ENCODE measurements at places on chromosomes 12 and 14.
A peak's percentile ranks its signal among the peaks of the same experiment; 100 is the strongest.

GRCh38 chr12:32535288-32535999, 136.1 kb downstream of the FGD4 start:
- DNase-seq = peak; percentile 76

- peak; percentile 93 for DNase-seq
These were observed 34.0 kb downstream of the FIGNL2 start for GRCh38 chr12:51814311-51815088.

- no peak for DNase-seq
These were observed 6.8 kb downstream of the RIN3 start for GRCh38 chr14:92520102-92521057.

- DNase-seq = peak; percentile 69
These were observed 31.7 kb downstream of the TNFAIP2 start for GRCh38 chr14:103155010-103155409.

DNA sequence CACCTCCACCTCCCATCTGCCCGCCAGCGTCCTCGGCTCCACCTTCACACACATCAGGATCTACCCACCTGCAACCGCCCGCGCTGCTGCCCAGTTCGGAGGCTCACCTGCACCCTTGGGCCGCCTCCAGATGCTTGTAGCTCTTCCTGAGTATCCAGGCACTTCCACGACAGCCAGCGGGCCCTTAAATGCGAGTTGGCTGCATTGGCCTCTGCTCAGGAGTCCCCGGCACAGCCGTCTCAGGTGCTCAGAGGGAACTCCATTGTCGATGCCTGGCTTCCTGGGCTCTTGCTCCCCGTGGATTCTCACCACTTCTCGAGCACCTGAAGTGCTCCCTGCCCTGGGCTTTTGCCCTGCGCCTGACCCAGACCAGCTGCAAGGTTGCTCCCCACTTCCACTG, 21.9 kb upstream of the CDCA4 start:
- no peak for DNase-seq

GRCh38 chr14:51328064-51328771, 88.2 kb downstream of the TMX1 start:
- DNase-seq = peak; percentile 65

GRCh38 chr14:32252030-32252670, 49.1 kb upstream of the RNU6-8 start:
- DNase-seq = peak; percentile 49

- DNase-seq = no peak
These were observed 48.6 kb downstream of the DRAM1 start for GRCh38 chr12:101925935-101926334.

GRCh38 chr14:35558680-35559079, 24.7 kb downstream of the INSM2 start:
- no peak for DNase-seq

DNA sequence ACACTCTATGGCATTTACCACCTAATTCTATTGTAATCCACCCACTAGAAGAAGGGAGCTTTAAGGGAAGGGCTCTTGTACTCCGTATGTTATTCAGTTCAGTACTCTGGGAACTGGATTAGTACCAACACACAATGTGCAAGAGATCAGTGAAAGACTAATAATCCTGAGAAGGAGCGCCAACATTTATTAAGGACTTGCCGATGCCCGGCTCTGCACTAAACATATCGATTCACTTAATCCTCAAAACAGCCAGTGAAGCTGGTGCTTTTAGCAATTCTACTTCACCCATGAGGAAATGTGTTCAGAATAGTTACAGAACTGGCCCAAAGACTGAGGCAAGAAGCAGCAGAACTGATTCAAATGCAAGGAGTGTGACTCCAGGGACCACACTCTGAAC, 80.9 kb downstream of the RPS6KA5 start:
- no peak for DNase-seq

DNA sequence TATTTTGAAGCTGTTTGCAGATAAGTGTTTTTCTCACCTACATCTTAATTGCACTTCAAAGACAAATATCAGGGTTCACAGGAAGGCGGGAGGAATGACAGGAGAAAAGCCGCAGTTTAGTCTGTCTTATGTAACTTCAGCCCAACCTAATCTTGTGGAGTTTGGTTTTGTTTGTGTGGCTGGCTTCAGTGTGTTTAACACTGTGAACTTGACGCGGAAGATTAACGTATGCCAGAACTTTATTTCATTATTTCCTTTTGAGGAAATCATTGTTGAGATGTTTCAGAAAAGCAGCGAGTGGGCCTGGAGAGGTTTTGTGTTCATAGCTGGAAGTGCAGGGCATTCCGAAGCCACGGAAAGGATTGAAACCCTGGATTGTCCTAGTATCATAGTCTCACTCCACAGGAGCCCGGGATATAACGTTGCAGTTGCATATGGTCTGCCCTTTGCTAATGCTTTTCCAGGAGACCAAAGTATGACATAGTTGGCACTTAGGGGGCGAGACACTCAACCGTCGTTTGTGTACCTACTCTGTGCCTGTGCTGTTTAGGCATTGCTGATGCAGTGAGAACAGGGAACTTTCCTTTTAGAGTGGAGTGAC, 2.0 kb downstream of the PELI2 start:
- no peak for DNase-seq

Measured in foreskin fibroblast (primary cell).